ENCODE measurements at places on chromosomes 7 and 10.

DNA sequence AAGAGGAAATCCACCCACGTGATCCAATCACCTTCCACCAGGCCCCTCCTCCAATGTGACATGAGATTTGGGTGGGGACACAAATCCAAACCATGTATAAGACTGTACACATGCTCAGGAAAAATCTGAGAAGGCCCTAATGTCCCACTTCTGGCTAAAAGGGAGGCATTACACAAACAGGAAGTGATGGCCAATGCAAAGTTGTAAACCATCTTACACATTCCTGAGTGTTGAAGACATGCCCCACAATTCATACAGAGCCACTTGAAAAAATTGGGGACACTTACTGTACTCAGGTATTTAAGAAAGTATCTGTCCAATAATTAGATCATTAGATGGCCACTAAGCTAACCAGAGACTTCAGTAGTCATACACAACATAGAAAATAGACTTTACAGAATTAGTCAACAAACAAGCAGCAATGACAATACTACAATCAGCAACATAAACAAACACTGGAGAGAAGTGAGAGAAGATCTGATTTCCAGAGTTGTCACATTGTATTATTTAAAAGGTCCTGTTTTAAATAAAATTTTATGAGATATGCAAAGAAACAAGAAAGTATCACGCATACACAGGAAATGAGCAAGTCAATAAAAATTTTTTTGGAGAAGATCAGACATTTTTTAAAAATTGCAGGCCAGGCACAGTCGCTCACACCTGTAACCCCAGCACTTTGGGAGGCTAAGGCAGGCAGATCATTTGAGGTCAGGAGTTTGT is 143.3 kb downstream of the DGKI start:
- DNase-seq = no peak

- DNase-seq = peak; percentile 81
Measured at GRCh38 chr10:95363303-95363912, 72.6 kb upstream of the PDLIM1 start.

GRCh38 chr10:93512565-93512964 is 16.2 kb downstream of the CEP55 start:
- no peak for DNase-seq

- no peak for DNase-seq
Measured at GRCh38 chr7:27910326-27910725, 170.4 kb downstream of the TAX1BP1 start.

GRCh38 chr7:10804770-10805169 is 168.9 kb upstream of the PHF14 start:
- no peak for DNase-seq

GRCh38 chr10:123512901-123513775 is 153.0 kb upstream of the GPR26 start:
- DNase-seq = peak; percentile 3

- DNase-seq = no peak
Measured at GRCh38 chr10:103709341-103709920, 145.9 kb downstream of the SH3PXD2A start.

DNA sequence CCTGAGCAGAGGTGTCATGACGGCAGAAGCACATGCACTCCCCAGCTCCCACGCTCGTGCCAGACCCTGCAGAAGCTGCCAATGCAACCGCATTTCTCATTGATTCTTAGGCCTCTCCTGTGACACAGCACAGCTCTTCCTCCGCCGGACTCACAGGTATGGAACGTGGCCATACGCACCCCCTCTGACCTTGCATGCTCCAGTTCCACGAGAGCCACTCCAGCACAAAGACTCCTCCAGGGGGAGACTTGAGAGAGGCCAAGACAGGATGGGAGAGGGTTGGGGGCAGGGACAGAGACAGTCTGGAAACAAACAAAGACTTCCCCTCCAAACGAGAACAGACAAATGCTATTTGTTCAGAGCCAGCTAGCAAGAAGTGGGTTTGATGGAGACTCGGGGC is 124.3 kb upstream of the PPP2R2D start:
- DNase-seq = no peak

GRCh38 chr7:139094596-139094995 is 14.9 kb downstream of the ZC3HAV1 start:
- DNase-seq = no peak

- no peak for DNase-seq
Measured at GRCh38 chr7:6513541-6513940, 37.7 kb downstream of the GRID2IP start.

DNA sequence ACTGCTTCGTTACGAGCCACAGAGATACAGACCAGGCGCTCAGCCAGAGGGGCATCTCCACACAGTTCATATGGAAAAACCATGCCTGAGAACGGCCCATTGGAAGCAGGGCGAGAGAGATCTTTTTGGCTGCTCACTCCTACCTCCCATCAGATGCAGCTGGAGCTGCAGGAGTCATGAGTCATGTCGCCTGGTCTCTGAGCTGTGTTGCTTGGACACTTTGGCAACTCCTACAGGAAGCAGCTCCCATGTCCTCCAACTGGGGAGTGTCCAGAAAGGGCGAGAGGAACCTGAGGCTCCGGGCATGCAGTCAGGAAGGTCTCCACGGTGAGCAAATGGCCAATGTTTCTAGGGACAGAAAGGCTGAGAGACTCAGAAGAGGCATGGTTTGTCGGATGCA is 24.9 kb downstream of the INSIG1 start:
- DNase-seq = no peak

- DNase-seq = no peak
Measured at GRCh38 chr7:26038201-26038990, 113.6 kb upstream of the NFE2L3 start.

DNA sequence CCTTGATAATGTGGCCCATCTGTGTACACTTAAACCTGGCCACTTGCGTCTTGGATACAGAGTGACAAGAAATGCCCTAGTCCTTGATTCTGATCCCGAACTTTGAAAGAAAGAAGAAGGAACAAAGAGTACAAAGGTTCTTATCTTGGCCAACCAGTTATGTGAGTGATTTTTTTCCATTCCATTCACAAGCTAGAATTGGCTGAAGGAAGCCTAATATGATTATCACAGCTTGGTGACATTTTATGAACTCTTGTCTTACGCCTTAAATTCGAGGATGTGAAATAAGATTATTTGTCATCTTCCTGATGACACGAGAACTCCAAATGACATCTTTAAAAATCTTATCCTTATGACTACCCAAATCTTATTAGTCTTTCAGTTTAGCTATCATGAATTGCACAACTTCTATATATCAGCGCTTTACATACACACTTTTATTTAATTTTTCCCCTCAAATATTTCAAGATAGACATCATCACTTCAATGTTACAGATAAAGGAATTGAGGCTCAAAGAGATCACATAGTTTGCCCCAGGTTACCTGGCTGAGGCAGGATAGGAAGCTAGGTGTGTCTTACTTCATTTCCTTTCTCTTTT is 13.0 kb upstream of the SP4 start:
- no peak for DNase-seq

- DNase-seq = no peak
Measured at GRCh38 chr10:99125879-99126278, 109.8 kb downstream of the HPSE2 start.

DNA sequence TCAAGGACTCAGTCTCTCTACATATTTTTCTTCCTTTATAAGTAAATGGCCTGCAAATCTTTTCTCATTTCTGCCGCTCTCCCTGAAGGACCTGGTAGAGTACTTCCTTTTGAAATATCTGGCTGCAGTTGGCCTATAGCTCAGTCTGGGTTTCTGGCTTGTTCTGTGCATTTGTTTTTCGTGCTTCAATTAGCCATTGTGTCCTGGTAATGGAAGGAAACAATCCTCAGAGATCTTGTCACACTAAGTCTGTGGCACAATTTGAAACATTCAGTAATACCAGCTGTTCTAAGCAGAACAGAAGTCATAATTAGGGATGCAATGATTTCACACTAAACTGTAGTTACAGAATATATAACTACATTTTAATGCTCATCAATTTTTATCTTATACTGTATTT is 545.0 kb downstream of the NRG3 start:
- no peak for DNase-seq

DNA sequence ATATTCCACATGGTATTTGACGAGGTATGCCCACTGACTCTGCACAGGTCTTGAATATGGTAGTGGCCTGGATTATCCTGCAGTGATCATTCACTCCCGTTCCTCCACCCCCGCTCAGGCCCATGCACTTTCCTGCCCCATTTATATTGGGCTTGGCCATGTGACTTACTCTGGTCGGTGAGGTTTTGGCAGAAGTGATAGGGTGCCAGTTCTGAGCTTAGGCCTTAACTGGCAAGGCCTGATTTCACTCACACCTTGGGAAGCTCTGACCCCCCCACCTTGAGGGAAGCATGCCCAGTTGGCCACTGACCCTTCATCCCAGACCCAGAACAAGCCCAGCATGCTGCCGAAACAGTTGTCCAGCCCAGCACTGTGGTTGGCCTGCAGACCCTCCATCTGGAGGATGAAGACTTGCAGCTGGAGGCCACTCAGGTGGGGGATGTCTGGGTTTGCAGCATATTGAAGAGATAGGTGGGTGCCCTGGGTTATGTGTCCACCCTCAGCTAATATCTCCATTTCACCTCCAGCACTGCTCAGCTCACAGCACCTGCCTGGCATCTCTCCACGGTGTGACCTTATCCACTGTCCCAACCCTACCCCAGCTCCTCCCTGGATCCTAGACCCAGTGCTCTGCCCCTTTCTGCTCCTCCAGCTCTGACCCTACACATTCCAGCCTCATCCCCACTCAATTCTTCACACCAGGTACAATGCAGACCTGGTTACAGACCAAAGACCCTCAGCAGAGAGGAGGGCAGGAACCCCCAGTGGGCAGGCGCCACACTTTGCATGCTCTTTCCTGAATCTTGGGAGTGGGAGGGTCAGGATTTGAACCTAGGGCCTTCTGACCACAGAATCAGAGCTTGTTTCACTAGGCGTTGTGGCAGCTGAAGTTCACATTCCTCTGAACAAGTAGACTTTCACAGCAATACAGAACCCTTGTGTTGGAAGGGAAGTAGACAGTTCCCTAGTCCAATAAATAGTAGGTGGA is 138.1 kb upstream of the CHST15 start:
- DNase-seq = no peak

DNA sequence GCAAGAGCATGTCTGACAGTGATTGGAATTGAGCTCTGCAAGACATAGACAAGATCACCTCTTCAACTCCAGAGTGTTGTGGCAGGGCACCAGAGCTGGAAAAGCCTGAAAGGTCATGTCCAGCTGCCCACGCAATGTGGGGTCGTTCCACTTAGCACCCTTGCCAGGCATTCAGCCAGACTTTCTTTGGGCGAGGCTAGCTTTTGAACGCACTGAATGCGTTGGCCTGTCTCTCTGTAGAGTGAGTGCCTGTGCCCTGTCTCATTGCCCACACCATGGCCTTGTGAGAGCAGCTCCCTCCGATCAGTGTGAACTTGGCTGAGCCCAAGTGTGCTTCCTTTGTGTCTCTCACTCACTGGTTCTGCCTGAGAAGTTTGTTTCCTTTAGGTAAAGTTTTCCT is 23.3 kb downstream of the UBTD1 start:
- DNase-seq = no peak

DNA sequence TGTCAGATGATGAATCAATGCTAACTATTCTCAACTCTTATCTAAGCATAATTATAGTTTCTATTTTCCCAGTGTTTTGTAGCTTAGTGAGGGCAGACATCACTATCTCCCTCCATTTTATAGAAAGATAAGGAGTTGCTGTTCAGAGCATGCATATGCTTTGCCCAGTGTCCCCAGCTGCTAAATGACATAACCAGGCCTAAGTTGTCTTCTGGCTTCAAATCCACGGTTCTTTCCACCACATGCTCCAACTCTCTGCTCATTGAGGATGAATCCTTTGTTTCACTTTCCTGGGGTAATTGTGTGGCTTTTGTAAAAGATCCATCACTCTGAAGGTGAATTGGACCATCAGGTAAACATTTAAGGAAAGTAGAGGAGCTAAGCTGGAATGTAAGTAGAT is 134.0 kb downstream of the SNX10 start:
- DNase-seq = no peak

DNA sequence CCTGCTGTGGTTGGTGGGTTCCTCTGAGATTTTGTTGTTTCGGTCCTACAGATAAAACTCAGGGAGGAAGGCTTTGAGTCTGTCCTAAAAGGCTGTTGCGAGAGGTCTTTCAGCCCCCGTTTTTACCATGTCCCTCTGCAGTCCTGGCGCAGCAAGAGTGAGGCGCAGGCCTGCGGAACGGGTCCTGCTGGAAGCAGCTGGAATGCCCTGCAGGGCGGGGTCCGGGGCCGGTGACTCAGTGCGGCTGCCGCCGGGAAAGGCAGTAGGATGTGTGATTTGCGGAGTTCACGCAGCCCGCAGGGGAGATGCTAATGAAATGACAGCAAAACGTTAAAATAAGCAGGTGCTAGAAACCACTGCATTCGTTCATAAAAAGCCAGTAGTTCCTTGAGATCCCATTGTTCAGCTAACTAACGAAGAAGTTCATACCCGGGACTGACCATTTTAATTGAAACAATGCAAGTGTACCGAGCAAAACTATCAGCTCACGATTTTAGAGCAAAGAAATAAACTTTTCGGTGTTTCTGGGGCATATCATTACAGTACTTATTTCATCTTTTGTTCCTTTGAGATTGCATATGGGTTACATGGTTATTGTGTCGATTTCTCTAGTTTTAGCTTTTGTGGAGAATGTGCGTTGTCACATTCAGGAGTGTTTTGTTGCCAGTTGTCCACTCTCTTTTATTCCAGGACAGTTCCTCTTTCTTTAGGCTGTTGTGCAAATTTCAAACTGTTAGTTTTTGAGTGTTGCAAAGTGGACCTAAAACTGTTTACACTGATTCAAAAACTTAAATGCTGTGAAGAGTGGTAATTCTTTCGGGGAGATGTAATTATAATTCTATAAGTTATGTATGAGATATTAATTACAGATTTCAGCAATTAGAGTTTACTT is 783 bp downstream of the ANLN start:
- peak; percentile 90 for DNase-seq

GRCh38 chr7:2962865-2963264 is 80.8 kb downstream of the CARD11 start:
- DNase-seq = no peak

DNA sequence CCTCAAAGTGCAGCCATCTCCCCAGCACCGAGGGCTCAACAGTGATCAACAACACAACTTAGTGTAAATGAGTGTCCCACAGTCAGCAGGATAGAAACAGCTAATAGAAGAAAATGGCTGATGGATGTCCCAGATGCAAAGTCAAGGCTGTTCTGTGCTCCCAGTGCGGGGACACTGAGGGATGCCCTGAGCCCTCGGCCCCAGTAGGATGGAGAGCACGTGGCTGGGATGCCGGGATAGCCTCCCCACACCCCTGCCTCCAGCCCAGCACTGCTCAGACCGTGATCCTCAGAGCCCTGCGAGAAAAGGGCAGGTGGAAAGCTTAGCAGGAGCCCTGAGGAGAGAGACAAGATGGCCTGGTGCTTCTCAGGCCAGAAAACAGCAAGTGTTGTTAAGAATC is 243.9 kb upstream of the TCERG1L start:
- DNase-seq = no peak

GRCh38 chr7:30998180-30998579 is 34.4 kb downstream of the GHRHR start:
- no peak for DNase-seq

Measured in small intestine (tissue), 16 donors.